Fibroblast of skin of right quadriceps (primary cell): ENCODE measurements at places on chromosomes 6 and 20.

DNA sequence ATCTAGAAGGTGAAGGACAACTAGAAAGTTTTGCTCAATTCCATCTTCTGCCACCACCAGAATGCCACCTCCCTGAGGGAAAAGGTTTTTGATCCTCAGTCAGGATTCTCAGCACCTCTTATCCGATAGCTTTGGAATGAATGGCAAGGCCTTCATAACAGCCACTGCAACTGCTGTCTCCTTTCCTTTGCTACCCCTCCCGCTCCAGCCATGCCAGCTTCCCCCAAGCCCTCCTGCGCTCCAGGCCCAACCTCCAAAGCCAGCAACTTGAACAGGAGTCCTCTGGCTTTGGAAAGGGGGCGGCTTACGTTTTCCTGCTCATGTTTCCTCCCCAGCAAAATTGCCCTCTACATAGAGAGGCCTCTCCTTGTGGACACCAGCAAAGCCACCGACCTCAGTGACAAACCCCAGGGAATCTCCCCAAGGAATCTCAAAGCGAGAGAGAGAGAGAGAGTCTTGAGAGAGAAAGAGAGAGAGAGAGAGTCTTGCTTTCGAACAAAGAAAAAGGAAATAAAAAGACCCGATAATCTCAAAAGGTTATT, 420 bp upstream of the BTN2A1 start:
- DNase-seq = no peak

DNA sequence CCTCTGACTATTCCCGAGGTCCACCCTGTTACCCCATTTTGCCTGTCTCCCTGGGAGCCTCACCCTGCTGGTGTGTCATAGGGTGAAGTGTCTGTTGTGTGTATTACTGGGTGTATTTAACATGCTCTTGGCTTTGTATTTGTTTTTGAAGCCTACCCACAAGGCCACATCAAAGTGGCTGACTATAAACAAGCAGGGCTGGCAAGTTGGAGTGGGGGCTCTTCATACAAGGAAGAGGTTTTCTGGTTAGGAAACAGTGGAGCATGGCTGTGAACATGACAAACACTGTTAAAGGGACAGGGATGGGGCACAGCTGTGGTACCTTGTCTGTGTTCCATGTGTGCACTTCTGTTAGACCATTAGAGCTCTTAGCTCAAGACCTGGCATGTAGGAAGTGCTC, 26.3 kb downstream of the HECA start:
- DNase-seq = peak; percentile 40

DNA sequence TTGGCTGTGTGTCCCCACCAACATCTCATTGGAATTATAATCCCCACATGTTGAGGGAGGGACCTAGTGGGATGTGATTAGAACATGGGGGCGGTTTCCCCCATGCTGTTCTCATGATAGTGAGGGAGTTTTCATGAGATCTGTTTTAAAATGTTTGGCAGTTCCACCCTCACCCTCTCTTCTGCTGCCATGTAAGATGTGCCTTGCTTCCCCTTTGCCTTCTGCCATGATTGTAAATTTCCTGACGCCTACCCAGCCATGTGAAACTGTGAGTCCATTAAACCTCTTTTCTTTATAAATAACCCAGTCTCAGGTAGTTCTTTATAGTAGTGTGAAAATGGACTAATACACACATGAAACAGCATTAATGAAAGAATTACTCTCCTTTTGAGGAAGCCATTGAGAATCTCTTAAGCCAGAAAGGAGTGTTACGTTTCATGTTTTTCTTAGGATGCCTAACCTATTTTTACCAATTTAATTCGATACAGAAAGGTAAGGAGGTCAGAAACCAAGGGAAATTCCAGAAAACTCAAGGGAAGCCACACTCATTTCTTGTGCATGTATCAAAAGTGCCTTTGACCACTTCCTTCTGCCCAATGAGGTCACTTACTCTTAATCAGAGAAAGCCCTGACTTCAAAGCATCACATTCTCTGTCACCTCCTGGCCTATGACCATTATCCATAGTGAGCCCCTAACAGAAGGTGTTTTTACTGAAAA, 24.7 kb upstream of the HINT3 start:
- no peak for DNase-seq

GRCh38 chr6:32255199-32256153, 31.6 kb upstream of the NOTCH4 start:
- peak; percentile 95 for DNase-seq

- DNase-seq = no peak
Measured at GRCh38 chr6:68726337-68726736, 91.3 kb downstream of the ADGRB3 start.

GRCh38 chr6:14431385-14432330, 314.1 kb downstream of the CD83 start:
- DNase-seq = no peak

- no peak for DNase-seq
Measured at GRCh38 chr6:124073021-124073420, 269.4 kb downstream of the NKAIN2 start.

- DNase-seq = peak; percentile 54
Measured at GRCh38 chr6:116266803-116267202, 12.9 kb downstream of the TSPYL1 start.

GRCh38 chr20:47725248-47725973, 59.9 kb downstream of the SULF2 start:
- DNase-seq = peak; percentile 82

DNA sequence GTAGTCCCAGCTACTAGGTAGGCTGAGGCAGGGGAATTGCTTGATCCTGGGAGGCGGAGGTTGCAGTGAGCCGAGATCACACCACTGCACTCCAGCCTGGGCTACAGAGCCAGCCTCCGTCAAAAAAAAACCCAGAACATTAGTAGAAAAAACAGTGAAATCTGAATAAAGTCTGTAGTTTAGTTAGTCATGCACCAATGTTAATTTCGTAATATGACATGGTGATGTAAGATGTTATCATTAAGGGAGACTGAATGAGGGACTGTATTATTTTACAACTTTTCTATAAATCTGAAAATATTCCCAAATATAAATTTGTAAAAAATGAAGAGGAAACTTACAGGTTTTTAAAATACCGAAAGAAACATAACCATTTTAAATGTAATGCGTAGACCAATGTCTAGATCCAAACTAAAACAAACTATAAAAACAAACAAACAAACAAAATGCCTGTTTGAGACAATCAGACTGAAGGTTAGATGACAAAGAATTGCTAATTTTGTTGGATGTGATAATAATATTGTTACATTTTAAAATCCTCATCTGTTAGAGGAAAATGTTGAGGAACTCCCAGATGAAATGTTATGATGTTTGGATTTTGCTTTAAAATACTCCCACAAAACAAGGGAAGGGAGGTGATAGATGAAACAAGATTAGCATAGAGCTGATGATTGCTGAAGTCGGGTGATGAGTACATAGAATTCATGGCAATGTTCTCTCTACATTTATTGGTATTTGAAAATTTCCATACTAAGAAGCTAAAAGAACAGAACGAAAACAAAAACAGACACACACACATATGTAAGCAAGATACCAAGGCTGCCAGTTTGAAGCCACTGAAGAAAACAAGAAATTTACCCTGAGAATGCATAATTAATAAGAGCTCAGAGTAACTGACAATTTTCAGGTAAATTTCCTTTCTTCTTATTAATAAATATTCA, 1.8 kb downstream of the GSTA4 start:
- DNase-seq = peak; percentile 55

- DNase-seq = no peak
Measured at GRCh38 chr20:36070451-36070850, 84.1 kb upstream of the EPB41L1 start.

GRCh38 chr6:145891565-145891964, 72.6 kb downstream of the SHPRH start:
- no peak for DNase-seq

GRCh38 chr20:10171864-10172751, 46.5 kb upstream of the SNAP25 start:
- peak; percentile 55 for DNase-seq

DNA sequence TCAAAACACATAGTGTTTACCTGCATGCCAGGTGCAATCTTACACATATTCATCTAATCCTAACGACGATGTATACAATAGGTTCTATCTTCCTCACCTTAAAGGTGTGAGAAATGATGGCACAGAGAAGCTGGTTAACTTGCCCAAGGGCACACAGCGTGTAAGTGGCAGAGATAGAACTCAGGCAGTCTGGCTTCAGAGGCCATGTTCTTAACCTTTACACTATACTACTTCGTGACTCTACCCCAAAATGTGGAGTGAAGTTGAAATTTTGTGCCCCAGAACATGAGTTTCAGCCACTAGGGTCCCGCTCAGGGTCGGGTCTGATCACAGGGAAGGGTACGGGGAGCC, 584 bp downstream of the VPS52 start:
- no peak for DNase-seq

GRCh38 chr6:52557389-52558265, 19.2 kb downstream of the TRAM2 start:
- peak; percentile 34 for DNase-seq

DNA sequence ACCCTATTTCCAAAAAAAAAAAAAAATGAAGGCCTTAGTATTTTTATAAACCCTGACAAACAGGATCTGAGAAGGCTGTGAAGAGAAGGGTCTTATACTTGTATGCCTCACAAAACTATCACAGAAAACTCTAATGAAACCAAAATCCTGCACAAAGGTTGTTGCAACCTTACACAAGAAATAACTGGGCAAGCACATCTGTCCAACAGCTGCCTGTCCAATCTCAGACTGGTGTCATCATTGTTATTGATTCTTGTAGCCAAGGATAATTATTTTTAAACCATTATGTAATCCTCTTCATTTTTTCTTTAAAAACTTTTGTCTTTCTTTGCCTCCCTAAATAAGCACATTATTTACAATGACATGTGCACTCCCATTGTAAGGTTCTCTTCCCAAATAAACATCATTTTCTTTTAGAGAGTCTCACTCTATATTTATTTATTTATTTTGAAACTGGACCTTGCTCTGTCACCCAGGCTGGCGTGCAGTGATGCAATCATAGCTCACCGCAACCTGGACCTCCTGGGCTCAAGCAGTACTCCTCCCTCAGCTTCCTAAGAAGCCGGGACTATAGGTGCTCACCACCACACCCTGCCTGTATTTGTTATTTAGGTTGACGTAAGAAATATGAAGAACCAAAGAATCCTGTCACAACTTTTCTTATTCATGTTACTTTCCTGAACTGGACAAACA, 697.1 kb downstream of the DOK5 start:
- DNase-seq = no peak

GRCh38 chr6:34324738-34325444, 67.6 kb downstream of the NUDT3 start:
- DNase-seq = peak; percentile 38
